ENCODE measurements at places on chromosomes 11 and 22.

DNA sequence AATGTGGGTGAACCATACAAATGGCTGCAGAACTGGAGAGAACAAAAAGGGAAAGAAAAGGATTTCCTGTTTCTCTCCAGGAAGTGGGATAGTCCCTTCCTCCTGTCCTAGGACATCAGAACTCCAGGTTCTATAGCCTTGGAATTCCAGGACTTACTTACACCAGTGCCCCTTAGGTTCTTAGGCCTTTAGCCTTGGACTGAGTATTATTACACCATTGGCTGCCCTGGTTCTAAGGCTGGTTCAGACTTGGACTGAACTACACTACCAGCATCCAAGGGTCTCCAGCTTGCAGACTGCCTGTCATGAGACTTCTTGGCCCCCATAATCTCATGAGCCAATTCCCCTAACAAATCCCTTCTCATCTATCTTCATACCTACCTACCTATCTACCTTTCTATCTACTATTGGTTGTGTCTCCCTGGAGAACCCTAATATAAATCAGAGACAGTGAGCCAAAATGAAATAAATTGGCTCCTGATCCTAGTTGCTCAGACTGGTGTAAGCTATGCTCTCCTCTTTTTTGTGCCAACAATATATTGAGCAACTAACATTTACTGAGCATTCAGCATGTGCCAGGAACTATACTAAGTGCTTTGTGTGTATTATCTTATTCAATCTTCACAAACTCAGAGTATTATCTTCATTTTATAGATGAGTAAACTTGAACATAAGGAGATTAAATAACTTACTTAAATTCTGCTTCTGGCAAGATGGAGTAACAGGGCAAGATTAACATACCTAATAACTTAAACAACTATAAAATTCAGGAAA is 303.7 kb downstream of the TTC28 start:
- no peak for DNase-seq

- no peak for DNase-seq
Observed at GRCh38 chr11:16262645-16262955, 93.7 kb downstream of the SOX6 start.

GRCh38 chr22:46788441-46789172 is 26.2 kb downstream of the TBC1D22A start:
- DNase-seq = no peak

GRCh38 chr11:197741-198235 is 4.9 kb downstream of the SCGB1C1 start:
- no peak for DNase-seq

- DNase-seq = no peak
Observed at GRCh38 chr11:113977071-113977490, 2.2 kb downstream of the HTR3A start.

DNA sequence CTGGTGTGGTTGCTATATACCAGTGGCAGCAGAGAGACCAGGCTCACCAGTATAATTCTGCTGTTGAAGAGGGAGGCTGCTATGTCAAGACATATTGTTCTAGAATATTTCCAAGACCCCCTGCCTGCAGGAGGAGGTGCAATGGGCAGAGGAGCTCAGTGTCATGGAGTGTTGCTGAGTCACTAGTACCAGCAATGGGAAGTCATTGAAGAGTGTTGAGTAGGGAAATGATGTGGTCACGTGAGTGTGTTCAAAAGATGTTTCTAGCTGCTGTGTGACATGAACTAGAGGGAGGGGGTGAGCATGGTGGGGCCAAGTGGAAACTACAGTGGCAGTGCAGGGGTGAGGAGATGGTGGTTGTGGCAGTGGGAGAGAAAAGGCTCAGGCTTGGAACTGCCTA is 76.3 kb upstream of the BIRC3 start:
- DNase-seq = no peak

DNA sequence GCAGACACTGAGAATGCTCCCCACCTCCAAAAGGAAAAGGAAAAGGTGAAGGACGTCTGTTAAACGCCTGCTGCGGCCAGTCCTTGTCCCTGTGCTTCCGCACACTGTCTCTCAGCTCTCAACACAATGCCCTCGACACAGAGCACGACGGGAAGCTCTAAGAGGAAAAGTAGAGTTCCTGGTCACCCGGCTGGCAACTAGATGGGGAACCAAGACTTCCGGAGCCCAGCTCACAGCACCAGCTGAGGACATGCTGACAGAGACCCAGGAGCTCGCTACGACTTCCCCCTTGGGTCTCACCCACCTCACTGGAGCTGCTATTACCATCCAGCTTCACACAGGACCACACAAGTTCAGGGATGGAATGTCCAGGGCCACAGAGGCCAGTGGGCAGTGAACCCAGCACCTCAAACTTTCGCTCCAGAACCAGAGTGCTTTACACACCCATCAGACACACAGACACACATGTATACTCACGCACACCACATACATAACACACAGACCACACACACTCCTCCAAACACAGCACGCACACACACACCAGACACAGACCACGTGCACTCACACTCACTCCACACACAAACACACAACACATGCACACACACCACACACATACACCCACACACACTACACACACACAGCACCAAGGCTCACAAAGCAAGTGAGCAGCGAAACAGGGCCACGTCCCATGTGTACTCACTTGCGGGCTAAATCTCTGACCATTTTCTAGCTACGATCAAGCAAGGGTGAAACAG is 9.6 kb downstream of the SULT4A1 start:
- no peak for DNase-seq
